ENCODE measurements at places on chromosomes 7 and 10.
A peak's percentile ranks its signal among the peaks of the same experiment; 100 is the strongest.

DNA sequence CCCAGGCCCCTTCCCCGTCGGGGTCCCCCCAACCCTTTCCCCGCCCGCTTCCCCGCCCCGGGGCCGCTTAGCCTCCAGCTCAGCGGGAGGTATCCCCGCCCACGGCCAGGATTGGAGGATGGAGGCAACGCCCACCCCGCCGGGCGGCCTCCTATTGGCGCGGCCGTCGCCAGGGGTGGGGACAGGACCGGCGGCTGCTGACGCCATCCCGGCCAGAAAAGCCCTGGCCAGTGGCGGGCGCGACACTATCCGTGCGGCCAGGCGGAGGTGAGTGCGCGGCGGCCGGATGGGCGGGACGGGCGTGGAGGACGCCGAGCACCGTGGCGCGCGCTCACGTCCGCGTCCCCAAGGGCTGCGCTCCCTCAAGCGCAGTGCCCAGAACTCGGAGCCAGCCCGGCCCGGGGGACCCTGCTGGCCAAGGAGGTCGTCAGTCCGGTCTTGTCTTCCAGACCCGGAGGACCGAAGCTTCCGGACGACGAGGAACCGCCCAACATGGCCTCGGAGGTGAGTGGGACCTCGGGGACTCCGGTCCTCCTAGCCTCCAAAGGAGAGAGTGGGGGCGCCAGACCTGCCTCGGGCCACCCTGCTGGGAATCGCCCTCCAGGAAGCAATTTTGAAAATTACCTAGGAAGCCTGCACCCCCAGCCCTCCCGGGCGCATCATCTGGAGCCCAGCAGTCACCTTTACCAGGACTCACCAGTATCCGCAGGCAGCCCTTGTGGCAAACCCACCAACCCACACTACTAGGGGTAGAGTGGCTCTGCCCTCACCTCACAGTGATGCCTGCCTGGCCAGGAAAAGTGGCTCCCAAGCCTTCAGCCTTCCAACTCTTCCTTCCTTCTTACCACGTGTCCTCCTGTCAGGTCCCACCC lies at the start of gene ASL:
TSS of gene ASL (plus strand) at position 230 of the 872 bp plus-strand sequence. CDS start at position 493, 263 bp downstream.
- DNase-seq, result no peak

DNA sequence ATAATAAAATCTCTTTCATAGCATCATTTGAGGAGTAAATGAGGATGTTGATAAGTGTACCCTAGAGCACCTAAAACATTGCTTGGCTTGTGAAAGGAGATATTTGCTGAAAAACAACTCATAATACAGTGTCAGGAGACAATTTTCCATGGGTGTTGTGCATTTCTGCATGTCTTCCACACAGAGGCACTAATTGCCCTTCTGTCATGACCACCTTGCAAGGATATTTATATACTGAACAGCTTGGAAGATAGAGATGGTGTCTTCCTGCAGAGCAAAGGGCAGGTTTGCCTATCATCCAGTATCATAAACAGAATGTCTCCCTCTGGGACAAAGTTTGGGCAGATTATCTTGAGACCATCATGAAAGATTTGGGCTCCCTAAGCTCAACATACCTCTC lies 495.2 kb upstream of the LRRN3 start:
- no peak for DNase-seq

GRCh38 chr10:47176206-47176902 lies 123.6 kb upstream of the GDF10 start:
- no peak for DNase-seq

DNA sequence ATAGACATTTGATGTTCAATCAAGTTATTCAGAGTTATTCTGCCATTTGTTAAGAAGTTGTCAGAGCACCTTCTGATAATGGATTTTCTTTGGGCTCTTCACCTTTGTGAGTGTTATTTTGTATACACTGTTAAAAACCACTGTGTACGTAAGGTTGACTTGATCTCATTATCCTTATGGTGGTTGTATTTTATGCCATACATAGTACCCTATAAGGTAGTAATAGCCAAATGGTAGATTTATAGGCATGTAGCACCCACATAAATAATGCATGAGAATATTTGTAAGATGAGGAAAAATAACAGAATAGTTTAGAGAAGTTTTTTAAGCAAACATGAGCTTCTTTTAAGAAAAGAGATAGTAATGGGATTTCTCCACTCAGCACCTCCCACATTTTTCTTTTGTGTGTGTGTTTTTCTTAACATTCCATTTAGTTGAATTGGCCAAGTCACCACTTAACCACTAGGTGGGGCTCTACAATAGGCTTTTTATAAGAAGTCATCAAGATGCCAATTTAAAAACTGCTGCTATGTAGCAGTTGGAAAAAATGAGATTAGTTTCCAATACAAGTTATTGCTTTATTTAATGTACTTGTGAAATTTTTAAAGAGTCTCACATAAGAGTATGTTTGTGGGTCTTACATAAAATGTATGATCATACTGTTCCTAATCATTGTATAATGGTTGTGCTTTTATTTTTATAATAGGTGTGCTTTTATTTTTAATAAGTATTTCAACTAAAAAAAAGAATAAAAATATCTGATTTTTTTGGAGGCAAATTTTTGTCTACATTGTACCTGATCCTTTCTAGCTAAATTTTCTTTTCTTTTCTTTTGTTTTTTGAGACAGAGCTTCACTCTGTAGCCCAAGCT lies 41.1 kb upstream of the STMP1 start:
- DNase-seq, result peak; percentile 80

GRCh38 chr10:33178026-33178755 lies 156.3 kb downstream of the NRP1 start:
- no peak for DNase-seq

All from AG09309 (cell line).